ENCODE measurements at places on chromosomes 7 and 10.

DNA sequence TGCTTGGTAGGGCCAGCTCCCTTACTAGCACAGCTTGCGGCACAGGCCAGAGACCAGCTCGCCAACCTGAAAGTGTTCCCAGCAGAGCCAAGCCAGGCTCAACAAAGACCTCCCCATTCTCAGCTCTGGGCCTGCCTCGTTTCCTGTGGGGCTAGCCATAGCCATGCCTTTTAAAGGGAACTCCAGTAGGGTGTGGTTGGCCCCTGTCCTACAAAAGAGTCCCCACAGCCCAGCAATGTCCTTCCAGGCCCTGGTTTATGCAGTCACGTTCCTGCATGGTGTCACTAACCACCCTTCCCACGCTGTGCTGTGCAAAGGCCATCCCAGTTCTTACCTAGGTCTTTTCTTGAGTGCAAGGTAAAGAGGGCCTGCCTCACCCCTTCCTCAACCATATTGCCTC lies 87.8 kb upstream of the LRRC4 start:
- no peak for DNase-seq

- no peak for DNase-seq
These were observed 30.0 kb downstream of the ADGRA1 start for GRCh38 chr10:133117688-133118071.

DNA sequence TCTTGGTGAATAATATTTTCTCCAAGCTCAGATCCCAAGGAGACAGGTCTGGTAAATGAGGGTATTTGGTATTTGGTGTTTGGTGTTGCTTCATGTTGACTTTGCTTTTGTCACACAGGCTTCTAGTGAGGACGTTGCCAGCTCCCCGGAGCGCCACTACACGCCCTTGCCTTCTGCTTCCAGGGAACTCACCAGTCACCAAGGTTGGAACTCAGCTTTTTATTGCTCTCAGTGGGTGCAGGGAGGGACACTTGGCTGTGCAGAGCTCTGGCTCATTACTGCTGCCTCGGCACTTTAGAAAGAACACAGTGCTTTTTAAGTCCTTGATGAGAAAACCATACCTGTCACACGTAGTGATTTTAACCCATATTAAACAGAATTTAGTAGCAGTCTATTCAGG lies 892.9 kb downstream of the LRMDA start:
- DNase-seq = no peak

DNA sequence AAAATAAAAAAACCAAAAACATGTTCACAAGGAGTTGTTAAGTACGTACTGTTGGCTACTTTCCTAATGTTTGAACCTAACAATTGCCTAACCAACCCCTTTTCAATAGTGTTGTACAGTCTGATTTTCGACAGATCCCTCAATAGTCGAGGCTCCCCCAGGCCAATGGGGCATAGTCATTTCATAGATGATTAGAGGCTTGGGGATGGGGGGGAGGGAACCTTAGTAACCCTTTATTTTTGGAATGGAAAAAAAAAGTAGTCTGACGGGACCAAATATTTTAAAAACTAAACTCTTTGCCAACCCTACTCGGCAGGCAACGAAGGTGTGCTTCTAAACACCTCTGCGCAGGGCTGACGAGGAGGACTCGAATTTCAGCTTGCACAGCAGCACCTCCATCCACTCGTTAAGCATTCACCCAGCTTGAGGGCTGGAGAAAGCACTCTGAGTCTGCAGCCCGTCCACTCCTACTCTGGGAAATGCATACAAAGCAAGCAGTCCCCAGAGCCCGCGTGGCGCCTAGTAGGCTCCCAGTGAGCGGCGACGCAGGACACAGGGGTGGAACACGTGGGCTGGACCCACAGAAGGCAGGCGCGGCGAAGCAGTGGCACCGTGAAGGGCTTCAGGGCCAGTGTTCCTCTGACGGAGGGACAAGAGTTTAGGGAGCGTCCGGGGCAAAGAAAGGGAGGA lies 899 bp downstream of the PUS7 start:
- DNase-seq = peak; percentile 69

GRCh38 chr7:20310963-20311742 lies 19.5 kb upstream of the ITGB8 start:
- DNase-seq = peak; percentile 80

Measured in KBM-7 (cell line).